ENCODE measurements at places on chromosomes 2 and 18. TPM values are rescaled to one million over a fixed set of nuclear protein-coding genes. Genes with fewer than 3 reads are reported as not detected.

DNA sequence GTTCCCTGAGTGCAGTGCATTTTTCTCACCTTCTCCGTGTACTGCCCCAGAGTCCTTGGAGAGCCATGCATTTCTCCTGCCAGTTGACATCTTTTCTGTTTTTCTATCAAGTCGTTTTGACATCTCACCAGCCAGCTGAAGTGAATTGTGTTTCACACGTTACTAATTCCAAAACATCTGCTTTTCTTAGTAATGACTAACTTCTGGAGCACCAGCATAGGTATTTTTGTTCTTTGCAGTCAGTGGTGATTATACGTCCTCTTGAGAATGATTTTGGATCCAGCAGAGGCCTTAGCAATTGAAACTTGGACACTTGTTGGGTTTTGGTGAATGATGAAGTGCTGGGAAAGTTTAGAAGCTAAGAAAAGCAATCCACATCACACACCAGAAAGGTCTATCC is 112.5 kb downstream of the PIK3C3 start:
- H3K4me3 ChIP-seq = no peak overlapping the region
- no peaks in the 10 kb centered on the region for H3K4me1 ChIP-seq
- peaks cover 9% of the 10 kb centered on the region for H3K36me3 ChIP-seq
- H3K27ac ChIP-seq = no peak overlapping the region

- no peak for DNase-seq
- no peak overlapping the region for H3K27ac ChIP-seq
- H3K4me3 ChIP-seq = no peak overlapping the region
- peaks cover 12% of the 10 kb centered on the region for H3K36me3 ChIP-seq
These were observed 59.3 kb downstream of the KDM3A start for GRCh38 chr2:86500325-86501083.

GRCh38 chr18:34514238-34514637 is 195.9 kb upstream of the DTNA start:
- no peaks in the 10 kb centered on the region for H3K36me3 ChIP-seq
- no peak overlapping the region for H3K27ac ChIP-seq
- no peak overlapping the region for H3K4me3 ChIP-seq
- H3K27me3 ChIP-seq = no peaks in the 10 kb centered on the region

- no peak within 1 kb of the TSS for H3K27ac ChIP-seq
- H3K27me3 ChIP-seq = no peaks in the 10 kb centered on the region
- DNase-seq = no peak
These were observed at the start of gene LIMS2 for GRCh38 chr2:127675331-127676261. LIMS2 (minus strand) TSS chr2:127675530; CDS start chr2:127675024, 506 bp downstream.

- DNase-seq = no peak
- H3K27ac ChIP-seq = no peak overlapping the region
- H3K27me3 ChIP-seq = no peaks in the 10 kb centered on the region
- H3K4me1 ChIP-seq = peaks cover 15% of the 10 kb centered on the region
- no peak overlapping the region for H3K4me3 ChIP-seq
- H3K36me3 ChIP-seq = no peaks in the 10 kb centered on the region
These were observed 90.7 kb upstream of the ITGA6 start for GRCh38 chr2:172336681-172337080.

GRCh38 chr2:203279288-203279687 is 40.5 kb downstream of the CYP20A1 start:
- peaks cover 14% of the 10 kb centered on the region for H3K36me3 ChIP-seq
- no peak overlapping the region for H3K27ac ChIP-seq
- no peaks in the 10 kb centered on the region for H3K4me1 ChIP-seq
- no peak for DNase-seq
- H3K4me3 ChIP-seq = no peak overlapping the region

DNA sequence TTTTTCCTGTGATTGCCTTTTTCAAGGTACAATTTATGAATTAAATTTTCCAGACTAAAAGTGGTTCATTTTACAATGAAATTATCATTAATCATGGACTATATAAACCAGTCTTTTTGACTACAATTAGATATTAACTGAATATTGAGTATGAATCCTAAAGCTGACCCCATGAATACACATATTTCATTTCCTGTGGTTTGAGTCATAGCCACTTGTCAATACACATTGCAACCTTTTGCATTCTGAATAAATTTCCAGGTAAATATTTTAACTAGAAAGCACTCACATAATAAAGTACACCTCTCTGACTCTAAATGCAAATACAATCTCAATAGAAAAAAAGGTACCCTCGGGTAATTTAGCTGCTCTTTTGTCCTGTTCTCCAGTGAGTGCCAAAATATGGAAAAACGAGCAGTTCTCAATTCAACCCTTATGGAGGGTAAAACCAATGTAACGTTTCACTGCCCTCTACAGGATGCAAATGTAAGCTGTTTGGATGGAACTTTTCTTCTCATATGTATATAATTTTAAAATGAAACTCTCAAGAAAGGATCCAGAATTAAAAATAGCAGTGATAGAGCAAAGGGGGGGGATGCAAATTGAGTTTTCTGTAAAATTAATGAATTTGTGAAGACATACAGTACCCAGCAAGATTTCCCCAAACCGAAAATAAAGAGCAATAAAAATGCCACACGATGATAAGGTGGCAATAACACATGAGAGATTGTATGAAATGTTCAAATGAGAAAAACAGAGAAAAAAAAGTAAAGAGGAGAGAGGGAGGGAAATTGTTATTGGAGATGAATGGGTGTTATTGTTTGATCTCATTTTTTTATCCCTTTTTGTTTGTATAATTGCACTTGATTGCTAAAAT is 1795.7 kb upstream of the PIK3C3 start:
- H3K27me3 ChIP-seq = no peaks in the 10 kb centered on the region
- no peak overlapping the region for H3K27ac ChIP-seq
- H3K4me3 ChIP-seq = no peak overlapping the region
- H3K4me1 ChIP-seq = no peaks in the 10 kb centered on the region

DNA sequence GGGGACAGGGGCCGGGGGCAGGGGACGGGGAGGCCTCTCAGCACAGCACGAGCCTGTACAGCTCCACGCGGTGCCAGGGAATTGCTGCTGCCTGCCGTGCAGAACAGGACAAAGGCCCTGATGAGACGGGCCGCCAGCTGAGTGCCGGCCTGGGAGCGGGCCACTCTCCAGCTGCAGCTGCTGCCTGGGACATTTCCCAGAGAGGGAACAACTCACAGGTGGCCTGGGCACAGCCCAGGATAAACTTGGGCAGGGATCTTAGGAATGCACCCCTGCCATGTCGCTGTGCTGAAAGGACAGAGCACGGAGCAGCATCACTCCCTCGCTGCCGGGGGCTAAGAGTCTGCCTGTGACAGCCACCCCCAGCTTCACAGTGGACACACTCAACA is 38.8 kb downstream of the CENPO start:
- H3K27me3 ChIP-seq = no peaks in the 10 kb centered on the region
- H3K36me3 ChIP-seq = no peaks in the 10 kb centered on the region
- H3K27ac ChIP-seq = no peak overlapping the region
- no peak for DNase-seq
- no peak overlapping the region for H3K4me3 ChIP-seq

DNA sequence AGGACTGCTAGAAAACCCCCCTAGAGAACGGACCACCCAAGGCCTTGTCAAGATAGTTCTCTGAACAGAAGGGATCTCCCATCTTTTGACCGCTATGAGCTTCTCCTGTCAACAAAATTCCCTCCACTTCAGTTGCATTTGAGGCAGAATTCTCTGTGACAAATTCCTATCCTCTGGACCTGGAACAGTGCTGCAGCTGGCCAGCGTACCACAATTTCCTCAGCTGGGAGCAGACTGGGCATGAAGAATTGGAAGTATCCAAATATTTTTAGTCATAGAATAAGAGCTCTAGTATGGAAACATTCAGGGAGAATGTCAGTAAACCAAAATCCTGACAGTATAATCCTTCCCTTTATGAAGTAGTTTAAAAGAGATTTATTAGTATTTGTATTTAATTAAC is 147.1 kb upstream of the BOD1L2 start:
- no peak for DNase-seq
- no peak overlapping the region for H3K27ac ChIP-seq
- peaks cover 11% of the 10 kb centered on the region for H3K4me1 ChIP-seq
- no peaks in the 10 kb centered on the region for H3K36me3 ChIP-seq
- no peaks in the 10 kb centered on the region for H3K27me3 ChIP-seq
- no peak overlapping the region for H3K4me3 ChIP-seq

DNA sequence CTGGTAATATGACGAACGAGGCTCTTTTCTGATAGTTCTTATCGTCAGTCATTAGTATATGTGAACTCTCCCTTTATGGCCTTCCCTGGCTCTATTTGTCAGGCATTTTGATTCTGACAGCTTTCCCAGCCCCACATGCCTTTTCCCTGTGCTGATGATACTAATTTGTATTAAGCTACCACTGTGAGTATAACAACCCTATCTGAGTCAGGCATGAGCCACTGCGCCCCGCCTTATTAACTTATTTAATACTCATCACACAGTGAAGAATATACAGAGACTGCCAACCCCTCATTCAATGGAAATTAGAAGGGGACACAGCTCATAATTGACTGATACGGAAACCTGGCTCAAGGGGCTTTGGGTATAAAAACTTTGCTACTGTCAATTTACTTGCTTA is 140.0 kb downstream of the NETO1 start:
- DNase-seq = no peak
- no peaks in the 10 kb centered on the region for H3K36me3 ChIP-seq
- H3K4me1 ChIP-seq = no peaks in the 10 kb centered on the region

DNA sequence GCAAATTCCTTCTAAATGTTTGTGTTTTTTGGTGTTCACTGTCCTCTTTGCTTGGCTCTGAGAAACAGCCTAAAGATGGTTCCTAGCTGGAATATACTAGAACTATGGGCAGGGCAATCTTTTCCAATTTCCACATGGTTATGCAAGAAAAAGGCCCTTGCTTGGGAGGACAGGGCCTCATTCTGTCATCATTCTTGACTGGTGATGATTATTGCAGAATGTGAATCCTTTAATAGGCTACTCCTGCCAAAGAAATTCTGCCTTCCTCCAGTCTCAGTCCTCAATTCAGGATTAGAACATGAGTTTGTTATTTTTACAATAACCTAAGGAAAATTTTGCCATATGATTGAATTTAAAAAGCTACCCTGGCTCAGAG is 218.7 kb downstream of the HNMT start:
- H3K4me3 ChIP-seq = no peak overlapping the region
- no peak overlapping the region for H3K27ac ChIP-seq
- no peak for DNase-seq

DNA sequence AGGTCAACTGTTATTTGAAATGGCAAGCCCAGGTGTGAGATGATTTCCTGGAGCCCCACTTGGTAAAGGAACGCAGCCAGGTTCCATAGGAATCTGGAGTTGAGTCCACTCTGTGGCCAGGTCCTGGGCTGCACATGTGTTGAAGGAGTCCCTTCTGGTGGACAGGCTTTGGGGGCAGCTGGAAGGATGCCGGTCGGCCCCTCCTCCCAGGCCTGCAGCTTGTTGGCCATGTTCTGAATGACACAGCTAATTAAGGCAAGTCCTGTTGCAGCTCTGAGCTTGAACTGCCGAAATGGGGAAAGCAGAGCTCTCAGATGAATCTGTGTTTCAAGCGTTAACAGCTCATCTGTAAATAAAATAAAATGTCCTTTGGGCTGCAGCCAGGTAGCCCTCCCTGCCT is 23.8 kb downstream of the EN1 start:
- H3K4me1 ChIP-seq = no peaks in the 10 kb centered on the region
- no peak overlapping the region for H3K27ac ChIP-seq
- no peaks in the 10 kb centered on the region for H3K36me3 ChIP-seq
- no peak overlapping the region for H3K4me3 ChIP-seq
- DNase-seq = no peak

GRCh38 chr2:125698280-125698679 is 957.7 kb upstream of the GYPC start:
- no peaks in the 10 kb centered on the region for H3K27me3 ChIP-seq
- DNase-seq = no peak
- no peaks in the 10 kb centered on the region for H3K36me3 ChIP-seq
- no peaks in the 10 kb centered on the region for H3K4me1 ChIP-seq

GRCh38 chr2:121505005-121505404 is 25.7 kb upstream of the RNU4ATAC start:
- H3K36me3 ChIP-seq = peaks cover 39% of the 10 kb centered on the region
- H3K27ac ChIP-seq = no peak overlapping the region
- H3K27me3 ChIP-seq = no peaks in the 10 kb centered on the region

DNA sequence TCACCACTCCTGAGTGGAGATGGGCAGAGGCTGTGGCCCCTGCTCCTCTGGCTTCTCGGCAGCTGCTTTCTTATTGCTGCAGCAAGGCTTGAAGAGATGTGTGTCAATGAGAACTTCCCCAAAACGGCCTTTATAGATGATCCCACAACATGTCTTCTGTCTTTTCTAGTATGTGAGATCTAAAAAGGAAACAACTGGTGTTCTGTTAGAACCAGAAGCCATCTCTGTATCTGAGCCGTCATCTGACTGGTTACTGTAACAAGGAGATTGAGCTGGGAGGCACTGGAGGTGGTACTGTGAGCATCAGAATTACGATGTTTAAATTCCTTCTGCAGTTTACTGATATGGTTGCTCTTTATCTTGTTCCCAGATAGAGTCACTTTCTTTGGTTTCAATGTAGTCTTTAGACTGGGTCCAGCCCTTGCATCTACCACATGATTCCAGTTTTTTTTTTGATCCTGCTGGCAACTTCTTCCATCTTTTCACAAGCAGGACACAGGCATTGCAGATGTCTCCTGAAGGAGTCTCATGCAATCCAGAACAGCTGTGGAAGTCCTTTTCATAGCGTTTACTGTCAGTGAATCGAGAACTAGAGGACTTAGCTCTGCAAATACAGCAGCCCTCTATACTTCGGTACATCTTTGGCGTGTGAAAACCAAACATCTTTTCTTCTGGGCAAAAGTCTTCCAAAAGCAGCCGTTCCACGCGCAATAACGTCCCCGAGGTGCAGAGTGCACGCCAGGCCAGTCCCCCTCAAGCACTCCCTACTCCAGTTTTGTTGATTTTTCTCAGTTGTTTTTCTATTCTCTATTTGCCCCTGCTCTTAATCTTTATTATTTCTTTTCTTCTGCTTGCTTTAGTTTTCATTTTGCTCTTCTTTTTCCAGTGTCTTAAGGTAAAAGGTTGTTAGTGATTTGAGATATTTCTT is 29.7 kb downstream of the TAF4B start:
- H3K4me1 ChIP-seq = no peaks in the 10 kb centered on the region
- H3K27ac ChIP-seq = no peak overlapping the region
- no peak for DNase-seq
- no peak overlapping the region for H3K4me3 ChIP-seq
- no peaks in the 10 kb centered on the region for H3K36me3 ChIP-seq

GRCh38 chr2:5869936-5870335 is 177.8 kb downstream of the SOX11 start:
- no peaks in the 10 kb centered on the region for H3K4me1 ChIP-seq
- H3K4me3 ChIP-seq = no peak overlapping the region
- no peak overlapping the region for H3K27ac ChIP-seq

- no peak overlapping the region for H3K4me3 ChIP-seq
- no peaks in the 10 kb centered on the region for H3K36me3 ChIP-seq
- no peaks in the 10 kb centered on the region for H3K27me3 ChIP-seq
- DNase-seq = no peak
These were observed 27.6 kb upstream of the CABLES1 start for GRCh38 chr18:23107718-23108117.

- no peaks in the 10 kb centered on the region for H3K27me3 ChIP-seq
- H3K4me3 ChIP-seq = no peak overlapping the region
These were observed 23.6 kb downstream of the WDSUB1 start for GRCh38 chr2:159262904-159263303.

ERLEC1 gene
- total RNA-seq = 13.3 TPM

TUBB8B gene
- not detected for total RNA-seq

ALKAL2 gene
- not detected for total RNA-seq

CD8A gene
- 1.4 TPM for total RNA-seq

AGAP1 gene
- 0.85 TPM for total RNA-seq

PIEZO2 gene
- not detected for total RNA-seq

TRABD2A gene
- 78.8 TPM for total RNA-seq

Measured in naive thymus-derived CD4-positive, alpha-beta T cell (primary cell).